Hematopoietic multipotent progenitor cell (in vitro differentiated cells): ENCODE measurements at places on chromosomes 12 and 14.
A peak's percentile ranks its signal among the peaks of the same experiment; 100 is the strongest.

- no peak for DNase-seq
Measured at GRCh38 chr14:89509891-89510290, 92.9 kb upstream of the FOXN3 start.

- DNase-seq = no peak
Measured at GRCh38 chr14:64707661-64708060, 3.4 kb downstream of the PLEKHG3 start.

DNA sequence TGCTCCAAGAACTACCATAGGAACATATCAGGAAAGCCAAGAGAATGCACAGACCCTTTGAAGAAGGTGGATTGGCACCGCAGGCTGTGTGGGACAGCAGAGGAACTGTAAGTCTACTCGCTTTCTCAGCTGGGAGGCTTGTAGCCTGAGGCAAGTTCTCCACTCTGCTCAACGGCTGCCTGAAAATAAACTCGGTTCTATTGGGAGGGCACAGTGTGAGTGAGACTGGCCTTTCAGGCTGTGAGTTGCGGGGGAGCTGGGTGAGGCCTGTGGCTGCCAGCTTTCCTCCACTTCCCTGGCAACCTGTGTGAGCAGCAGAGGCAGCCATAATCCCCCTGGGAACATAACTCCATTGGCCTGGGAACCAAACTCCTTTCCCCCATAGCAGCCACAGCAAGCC lies 132.1 kb downstream of the ANKS1B start:
- DNase-seq = no peak

GRCh38 chr12:91785655-91786498 lies 359.8 kb downstream of the BTG1 start:
- DNase-seq = no peak

DNA sequence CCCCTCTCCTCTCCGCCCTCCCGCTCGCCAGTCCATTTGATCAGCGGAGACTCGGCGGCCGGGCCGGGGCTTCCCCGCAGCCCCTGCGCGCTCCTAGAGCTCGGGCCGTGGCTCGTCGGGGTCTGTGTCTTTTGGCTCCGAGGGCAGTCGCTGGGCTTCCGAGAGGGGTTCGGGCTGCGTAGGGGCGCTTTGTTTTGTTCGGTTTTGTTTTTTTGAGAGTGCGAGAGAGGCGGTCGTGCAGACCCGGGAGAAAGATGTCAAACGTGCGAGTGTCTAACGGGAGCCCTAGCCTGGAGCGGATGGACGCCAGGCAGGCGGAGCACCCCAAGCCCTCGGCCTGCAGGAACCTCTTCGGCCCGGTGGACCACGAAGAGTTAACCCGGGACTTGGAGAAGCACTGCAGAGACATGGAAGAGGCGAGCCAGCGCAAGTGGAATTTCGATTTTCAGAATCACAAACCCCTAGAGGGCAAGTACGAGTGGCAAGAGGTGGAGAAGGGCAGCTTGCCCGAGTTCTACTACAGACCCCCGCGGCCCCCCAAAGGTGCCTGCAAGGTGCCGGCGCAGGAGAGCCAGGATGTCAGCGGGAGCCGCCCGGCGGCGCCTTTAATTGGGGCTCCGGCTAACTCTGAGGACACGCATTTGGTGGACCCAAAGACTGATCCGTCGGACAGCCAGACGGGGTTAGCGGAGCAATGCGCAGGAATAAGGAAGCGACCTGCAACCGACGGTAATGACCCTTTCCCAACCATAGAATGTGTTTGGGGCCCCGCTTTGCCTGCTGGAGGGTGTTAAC lies 615 bp downstream of the CDKN1B start:
- DNase-seq = no peak

DNA sequence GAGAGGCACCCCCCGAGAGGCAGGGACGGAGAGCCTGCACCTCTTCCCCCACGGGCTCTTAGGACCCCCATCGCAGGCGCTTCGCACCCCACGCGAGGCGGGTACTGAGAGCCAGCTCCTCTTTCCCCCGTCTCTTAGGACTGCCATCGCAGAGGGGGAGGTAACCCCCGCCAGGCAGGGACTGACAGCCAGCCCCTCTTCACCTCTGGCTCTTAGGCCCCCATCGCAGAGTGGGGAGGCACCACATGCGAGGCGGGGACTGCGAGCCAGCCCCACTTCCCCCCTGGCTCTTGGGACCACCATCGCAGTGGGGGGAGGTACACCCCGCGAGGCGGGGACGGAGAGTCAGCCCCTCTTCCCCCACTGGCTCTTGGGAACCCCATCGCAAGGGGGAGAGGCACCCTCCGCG lies 46.1 kb downstream of the DDX11 start:
- no peak for DNase-seq

DNA sequence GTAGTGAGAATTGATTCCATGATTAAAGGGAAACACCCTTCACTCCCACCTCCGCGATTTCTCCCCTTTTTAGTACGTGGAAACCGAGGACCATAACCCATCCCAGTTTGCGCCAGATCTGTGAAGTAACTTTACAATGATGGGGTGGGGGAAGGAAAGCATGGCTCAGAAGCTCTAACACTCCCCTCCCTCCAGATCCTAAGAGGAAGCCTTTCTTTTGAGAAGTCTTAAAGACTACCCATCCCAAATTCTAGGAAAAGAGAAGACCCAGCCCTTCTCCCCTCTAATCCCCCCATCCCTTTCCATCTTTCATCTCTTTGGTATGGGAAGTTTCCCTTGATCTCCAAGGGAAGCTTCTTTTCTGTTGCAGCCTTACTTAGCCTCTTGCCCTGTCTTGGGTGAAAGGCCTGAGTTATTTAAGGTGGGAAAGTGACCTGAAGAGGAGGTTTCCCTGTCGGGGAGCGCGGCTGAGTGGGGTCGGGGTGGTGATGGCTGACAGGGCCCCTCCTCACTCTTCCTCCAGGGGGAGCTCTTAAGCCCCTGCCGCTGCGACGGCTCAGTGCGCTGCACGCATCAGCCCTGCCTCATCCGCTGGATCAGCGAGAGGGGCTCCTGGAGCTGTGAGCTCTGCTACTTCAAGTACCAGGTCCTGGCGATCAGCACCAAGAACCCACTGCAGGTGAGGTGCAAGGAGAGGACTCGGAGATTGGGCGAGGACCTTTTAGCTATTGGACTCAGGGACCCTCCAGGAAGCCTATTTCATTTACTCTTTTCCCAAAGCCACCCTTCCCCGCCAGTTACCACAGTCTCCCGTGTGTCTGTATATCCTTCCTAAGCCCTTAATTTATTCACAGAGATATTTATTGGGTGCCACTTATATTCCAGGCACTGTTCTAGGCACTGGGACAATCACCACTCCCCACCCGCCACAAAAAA lies 1.8 kb downstream of the MARCHF9 start:
- peak; percentile 81 for DNase-seq

- no peak for DNase-seq
Measured at GRCh38 chr14:104290756-104291122, 152.4 kb downstream of the KIF26A start.

- no peak for DNase-seq
Measured at GRCh38 chr12:111430433-111431353, 25.0 kb downstream of the SH2B3 start.

DNA sequence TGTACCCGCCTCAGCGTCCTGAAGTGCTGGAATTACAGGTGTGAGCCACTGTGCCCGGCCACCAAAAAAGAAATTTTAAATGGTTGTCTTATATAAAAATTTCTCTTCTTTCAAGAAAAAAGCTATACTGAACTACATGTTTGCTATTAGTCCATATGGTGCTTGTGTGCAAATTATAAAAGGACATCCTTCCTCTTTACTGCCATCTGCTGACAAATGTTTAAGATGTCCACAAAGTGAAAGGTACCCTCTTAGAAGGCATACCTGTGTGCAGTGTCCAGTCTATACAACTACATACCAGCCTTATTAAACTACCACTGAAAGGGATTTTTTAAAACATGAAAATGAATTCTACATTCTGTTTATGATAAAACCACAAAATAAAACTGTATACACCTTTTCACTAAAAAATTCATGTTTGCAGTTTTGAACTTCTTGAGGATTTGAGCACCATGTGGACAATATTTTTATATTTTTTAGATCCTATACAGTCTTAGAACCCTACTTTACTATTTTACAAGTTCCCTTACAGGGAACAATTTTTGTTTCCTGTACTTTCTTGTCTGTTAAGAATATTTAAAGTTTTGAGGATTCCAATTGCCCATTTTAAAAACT lies 32.8 kb upstream of the TOMM20L start:
- DNase-seq = peak; percentile 30

- no peak for DNase-seq
Measured at GRCh38 chr14:92484132-92484823, 29.3 kb upstream of the RIN3 start.

- DNase-seq = no peak
Measured at GRCh38 chr14:74518221-74518620, 24.7 kb downstream of the ISCA2 start.

GRCh38 chr12:114679452-114679875 lies 4.5 kb downstream of the TBX3 start:
- no peak for DNase-seq

- no peak for DNase-seq
Measured at GRCh38 chr12:105451211-105451610, 120.7 kb downstream of the C12orf75 start.

GRCh38 chr14:38999949-39000348 lies 103.1 kb downstream of the SEC23A start:
- no peak for DNase-seq
